Activated T-helper 9 cell treated with anti-CD3 and anti-CD28 coated beads, Interleukin-2, amount 50 U/mL, for 16 hours (primary cell): ENCODE measurements at places on chromosomes 7 and 10.

DNA sequence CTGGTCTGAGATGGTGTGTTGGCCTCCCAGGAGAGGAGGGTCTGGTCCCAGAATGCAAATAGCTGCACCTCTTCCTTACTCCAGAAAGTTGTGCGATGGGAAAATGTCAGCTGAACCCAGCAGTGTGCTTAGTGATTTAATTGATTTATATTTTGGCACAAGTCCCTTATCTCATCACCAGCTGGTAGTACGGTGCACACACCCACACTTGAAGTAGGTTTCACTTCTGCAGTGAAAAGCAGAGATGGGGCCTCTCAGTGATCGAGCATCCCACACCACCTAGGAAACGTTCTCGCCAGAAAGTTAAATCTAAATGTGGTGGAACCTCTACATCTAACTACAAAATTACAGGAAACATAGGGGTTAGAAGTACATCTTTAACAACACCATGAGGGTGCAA is 80.4 kb downstream of the UBE3C start:
- no peak for DNase-seq

DNA sequence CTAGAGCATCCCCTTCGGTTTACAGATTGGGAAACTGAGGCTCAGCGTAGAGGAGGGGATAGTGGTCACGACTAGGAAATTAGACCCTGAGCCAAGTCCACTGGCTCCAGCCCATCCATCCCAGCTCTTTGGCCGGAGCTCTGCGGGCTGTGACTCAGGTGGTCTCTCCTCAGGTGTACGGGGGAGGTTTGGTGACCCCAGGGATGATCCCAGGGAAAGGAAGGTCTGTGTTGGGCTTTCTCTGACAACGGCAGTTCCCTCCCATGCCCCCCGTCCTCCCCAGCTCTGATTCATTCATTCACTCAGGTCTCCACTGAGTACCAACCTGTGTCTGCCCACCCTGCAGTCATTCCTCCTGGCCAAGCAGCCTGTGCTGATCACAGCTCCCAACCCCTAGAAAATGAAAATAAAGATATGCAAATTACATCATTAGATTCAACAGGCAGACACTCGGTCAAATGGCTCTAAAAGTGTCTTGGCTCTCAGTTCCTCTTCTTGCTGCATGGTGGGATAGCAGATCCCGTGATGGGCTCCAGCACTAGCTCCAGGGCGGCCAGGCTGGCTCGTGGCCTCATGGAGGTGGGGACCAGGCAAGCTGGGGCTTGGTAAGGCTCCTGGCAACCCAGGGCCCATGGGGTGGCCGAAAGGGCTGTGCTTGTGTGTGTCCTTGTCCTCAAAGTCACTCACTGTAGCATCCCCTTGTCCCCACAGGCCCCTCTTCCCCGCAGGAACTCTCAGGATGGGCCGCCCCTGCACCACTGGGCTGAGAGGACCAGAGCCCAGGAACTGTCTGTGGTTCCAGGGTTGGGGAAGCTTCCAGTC is 37.8 kb downstream of the CLRN3 start:
- DNase-seq, result no peak

DNA sequence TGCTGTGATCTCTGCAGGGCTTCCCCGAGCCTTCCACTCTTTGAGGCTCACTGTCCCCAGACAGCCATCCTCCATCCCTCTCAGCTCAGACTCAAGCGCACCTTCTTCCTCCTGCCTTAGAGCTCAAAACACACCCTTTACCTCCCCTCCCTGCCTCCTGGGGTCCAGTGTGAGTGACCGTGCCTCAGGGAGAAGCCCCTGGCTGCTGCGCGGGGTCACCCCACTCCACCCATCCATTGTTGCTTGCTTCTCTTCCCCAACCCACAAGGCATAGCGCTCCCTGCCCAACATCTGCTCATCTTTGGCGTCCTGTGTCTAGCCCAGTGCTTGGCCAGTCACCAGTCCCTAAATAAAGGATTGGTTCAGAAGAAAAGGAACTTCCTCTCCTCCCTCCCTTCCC is 170.3 kb downstream of the TCERG1L start:
- DNase-seq, result no peak

DNA sequence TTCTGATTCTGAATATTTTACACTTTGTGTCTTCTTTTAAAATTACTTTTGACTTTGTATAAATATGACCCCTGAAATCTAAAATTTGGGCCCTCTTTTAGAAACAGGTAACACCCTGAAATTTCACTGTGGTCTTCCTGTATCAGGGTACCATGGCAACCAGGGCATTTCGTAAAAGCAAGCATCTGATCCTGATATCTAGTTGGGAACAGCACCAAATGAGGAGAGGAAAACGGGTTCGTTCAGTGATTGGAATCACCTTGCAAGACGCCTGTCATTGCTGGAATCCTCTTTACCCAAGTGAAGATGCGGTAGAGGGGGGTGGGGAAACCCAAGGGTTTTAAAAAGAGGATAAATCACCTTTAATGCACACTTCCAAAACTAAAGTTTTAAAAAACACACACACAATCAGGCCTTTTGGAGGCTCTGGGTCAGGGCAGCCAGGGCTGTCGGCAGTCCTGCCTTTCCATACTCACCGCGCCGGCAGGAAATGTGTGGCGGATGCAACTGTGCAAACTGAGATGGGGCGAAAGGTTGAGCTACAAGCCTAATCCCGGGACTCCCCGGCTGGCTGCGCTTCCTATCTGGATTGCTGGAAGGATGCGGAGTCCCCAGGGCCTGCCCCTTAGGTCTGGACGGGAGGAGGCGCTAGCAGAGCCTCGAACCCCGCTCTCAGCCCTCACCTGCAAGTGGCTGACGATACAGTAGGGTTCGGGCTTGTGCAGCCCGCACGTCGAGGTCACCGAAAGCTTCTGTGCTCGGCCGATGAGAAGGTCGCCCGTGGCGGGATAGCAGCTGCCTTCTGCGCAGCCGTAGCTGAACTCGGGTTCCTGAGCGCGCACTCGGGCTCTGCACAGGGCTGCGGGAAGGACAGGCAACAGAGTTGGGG is 1.8 kb downstream of the LAMB1 start:
- DNase-seq, result no peak

- no peak for DNase-seq
These were observed 207.3 kb upstream of the BMPER start for GRCh38 chr7:33698041-33698440.

DNA sequence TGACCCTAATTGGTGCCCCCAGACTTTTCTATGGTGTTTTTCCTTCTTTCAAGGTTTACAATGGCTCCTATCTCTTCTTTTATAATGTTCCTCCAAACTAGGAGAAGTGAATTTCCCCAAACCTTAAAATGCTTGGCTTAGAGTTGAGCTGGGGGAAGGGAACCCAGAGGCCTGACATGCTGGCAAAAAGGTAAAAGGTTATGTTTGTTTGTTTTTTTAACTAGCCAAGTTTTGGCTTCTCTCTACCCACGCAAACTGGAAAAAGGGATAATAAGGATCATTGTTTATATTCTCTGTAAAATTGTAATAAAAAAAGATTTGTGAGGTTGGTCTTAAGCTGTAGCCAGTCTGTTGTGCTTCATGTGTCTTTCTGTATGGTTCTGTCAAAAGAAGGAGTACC is 477.0 kb downstream of the IPMK start:
- no peak for DNase-seq

DNA sequence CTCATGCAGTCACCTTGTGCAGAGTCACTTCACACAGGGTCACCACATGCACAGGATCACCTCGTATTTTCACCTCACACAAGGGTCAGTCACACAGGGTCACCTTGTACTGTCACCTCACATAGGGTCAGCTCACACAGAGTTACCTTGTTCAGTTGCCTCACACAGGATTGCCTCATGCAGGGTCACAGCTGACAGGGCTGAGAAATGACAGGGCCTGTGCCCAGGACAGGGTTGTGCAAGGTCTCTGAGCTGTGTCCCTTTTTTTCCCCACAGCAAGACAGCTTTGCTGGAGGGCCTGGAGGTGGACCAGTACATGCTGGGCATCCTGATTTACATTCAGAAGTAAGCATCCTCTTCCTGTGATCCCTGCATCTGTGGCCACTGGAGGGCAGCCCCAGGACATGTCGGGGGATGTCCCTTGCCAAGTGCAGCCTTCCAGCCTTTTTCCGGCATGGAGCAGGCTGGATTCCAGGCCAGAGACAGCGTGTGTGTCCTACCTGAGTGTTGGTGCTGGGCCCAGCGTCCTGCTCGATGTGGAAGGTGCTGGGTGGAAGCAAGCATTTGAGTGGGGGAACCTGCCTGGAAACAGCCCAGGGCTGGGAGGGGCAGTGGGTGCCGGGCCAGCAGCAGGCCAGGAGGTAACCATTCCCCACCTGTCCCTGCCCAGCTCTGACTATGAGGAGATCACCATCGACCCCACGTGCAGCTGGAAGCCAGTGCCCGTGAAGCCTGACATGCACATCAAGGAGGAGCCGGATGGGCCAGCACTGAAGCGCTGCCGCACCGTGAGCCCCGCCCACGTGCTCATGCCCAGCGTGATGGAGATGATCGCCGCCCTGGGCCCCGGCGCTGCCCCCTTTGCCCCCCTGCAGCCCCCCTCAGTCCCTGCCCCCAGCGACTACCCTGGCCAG is 16.3 kb downstream of the ZMIZ2 start:
- DNase-seq, result no peak

DNA sequence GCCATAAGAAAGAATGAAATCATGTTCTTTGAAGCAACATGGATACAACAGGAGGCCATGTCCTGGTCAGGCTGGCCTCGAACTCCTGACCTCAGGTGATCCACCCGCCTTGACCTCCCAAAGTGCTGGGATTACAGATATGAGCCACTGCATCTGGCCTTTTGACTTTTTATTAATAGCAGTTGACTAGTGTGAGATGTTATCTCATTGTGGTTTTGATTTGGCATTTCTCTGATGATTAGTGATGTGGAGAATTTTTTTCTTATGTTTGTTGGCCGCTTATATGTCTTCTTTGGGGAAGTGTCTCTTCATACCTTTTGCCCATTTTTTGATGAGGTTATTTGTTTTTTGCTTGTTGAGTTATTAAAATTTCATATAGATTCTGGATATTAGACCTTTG is 400.9 kb downstream of the SUGCT start:
- DNase-seq, result no peak

DNA sequence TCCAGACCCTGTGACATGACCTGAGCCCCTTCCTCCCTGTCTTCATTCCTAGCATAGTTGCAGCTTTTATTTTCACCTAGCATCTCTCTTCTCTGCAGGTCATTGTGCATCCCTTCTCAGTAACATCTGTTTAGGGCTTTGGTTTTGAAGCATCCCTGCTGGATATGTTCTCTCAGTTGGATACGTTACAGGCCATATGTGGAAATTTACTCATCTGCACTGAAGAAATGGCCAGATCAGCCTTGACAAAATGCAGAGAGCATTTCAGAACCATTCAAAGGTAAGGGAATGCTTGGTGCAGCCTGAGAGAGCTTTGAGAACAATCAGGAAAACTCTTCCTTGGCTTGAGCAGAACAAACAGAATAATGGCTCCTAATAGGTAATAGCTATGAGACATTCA is 647.0 kb downstream of the KCNMA1 start:
- DNase-seq, result no peak

- DNase-seq, result no peak
These were observed 20.9 kb upstream of the LFNG start for GRCh38 chr7:2498708-2499107.

DNA sequence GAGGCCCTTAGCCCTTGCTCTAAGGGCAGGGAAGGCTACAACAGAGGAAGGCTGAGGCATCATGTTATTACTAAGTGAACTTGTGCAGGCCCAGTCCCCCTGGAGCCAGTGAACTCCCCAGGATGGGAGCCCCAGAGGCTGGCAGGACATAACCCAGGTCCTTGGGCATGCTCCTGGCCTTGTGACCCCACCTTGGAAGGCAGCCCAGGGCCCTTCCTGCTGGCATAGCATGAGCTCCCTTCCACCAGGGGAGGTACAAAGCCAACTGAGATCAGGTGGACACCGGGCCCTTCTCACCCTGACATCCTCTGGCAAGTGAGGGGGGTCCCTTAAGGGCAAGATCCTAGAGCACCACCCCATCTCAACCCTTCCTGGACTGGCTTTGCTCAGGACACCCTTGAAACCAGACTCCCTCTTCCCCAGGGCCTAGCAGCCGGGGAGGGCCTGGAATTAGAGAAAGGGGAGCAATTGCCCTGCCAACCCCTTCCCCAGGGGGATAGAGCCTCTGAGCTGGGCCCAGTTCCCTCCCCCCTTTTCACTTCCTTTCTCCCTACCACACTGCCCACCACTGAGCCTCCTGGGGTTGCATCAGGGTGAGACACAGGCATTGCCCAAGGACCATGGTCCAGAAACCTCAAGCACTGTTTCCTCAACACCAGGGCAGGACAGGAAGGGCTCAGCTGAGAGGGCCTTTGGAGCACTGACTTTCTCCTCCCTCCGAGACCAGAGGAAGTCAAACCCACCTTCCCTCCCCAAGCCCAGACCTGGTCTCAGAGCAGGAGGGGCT is 1.8 kb upstream of the VSIR start:
- no peak for DNase-seq
